ENCODE measurements at places on chromosomes 12 and 14.
A peak's percentile ranks its signal among the peaks of the same experiment; 100 is the strongest.

DNA sequence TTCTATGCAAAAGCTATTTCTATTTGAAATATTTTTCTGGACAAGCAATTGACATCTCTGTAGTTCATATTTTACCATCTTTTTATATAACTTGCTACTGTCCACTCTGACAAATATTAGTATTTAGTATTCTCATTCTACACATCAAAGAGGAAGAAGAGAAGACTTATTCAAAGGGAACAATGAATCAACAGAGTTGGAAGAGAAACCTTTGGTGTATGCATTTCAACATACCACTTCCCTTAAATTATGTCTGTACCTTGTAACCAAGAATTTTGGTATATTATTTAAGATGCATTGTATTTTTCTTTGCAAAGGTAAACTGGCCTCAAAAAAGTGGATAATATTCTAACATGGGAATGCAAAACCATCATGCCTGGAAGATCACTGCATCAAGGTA is 72.1 kb upstream of the DUSP6 start:
- ATAC-seq, result no peak

GRCh38 chr12:103841690-103842584 is 903 bp upstream of the NT5DC3 start:
- ATAC-seq, result peak; percentile 67

- peak; percentile 49 for ATAC-seq
Observed at GRCh38 chr12:81998761-81999378, 239.7 kb upstream of the PPFIA2 start.

DNA sequence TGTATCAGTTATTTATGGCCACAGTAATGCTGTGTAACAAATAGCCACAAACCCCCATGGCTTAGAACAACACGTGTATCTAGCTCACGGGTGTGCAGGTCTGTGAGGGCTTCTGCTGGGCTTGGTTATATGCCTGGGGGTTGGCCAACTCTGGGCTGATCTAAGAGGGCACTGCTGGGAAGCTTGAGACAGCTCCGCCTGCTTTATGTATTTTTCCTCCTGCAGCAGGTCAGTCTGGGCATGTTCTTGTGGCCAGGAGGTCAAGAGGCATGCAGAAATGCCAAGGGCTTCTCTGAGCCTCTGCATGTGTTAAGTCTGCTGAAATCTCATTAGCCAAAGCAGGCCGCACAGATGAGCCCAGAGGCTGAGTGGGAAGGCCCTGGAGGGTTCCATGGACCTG is 105.8 kb downstream of the ZNF664 start:
- ATAC-seq, result no peak

- no peak for ATAC-seq
Observed at GRCh38 chr12:116885491-116885890, 4.2 kb upstream of the HRK start.

DNA sequence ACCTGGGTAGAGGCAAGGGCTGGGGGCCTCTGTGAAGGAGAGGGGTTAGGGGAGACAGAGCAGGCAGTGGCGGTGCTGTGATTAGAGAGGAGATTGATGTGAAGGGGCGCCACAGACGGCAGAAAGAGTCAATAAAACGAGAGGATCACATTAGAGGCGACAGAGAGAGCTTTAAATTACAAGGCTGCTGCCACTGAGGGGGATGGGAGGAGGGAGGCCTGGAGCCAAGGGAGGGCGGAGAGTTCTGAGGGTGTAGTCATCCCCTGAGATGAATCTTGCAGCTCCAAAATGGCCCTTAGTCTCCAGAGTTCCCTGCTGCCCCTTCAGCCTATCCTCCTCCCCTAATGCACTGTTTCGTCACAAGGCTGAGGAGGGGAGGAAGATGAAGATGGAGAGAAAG is 12.8 kb downstream of the ZFHX2 start:
- ATAC-seq, result peak; percentile 62

DNA sequence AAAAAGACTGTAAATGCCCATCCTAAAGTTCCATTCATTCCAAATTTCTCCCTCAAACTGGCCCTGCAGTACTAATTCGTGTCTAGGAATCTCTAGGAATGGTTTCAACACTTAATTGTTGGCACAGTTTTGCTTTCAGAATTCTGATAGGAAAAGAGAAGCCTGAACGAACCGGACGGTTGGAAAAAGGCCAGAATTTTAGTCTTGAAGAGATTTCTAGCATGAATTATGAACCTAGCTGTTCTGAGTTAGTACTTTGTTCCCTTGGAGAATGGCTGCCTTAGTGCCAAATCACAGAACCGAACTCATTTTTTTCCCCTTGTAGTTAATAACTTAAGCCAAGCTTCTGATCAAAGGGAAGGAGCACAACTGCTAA is 262.6 kb downstream of the ADAMTS20 start:
- no peak for ATAC-seq

DNA sequence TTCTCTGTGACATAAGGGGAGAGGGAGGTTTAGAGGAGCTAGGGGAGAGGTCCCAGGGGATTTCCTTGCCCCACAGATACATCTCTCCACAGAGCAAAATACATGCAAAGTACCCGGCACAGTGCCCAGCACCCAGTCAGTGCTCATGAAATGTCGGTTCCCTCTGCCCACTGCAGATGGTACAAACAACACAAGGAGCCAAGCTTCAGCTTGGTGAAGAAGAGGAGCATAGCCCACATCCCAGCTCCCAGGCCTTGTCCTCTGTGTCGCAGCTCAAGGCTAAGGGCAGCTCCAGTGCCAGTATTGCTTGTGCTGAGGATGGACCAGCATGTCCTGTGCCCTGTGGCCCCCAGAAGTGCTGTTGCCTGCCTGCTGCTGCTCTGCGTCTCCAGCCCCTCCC is 35.0 kb upstream of the FKBP4 start:
- ATAC-seq, result no peak

GRCh38 chr12:60393093-60393492 is 797.3 kb downstream of the SLC16A7 start:
- ATAC-seq, result no peak

GRCh38 chr14:32657081-32657480 is 281.6 kb upstream of the NPAS3 start:
- peak; percentile 76 for ATAC-seq

DNA sequence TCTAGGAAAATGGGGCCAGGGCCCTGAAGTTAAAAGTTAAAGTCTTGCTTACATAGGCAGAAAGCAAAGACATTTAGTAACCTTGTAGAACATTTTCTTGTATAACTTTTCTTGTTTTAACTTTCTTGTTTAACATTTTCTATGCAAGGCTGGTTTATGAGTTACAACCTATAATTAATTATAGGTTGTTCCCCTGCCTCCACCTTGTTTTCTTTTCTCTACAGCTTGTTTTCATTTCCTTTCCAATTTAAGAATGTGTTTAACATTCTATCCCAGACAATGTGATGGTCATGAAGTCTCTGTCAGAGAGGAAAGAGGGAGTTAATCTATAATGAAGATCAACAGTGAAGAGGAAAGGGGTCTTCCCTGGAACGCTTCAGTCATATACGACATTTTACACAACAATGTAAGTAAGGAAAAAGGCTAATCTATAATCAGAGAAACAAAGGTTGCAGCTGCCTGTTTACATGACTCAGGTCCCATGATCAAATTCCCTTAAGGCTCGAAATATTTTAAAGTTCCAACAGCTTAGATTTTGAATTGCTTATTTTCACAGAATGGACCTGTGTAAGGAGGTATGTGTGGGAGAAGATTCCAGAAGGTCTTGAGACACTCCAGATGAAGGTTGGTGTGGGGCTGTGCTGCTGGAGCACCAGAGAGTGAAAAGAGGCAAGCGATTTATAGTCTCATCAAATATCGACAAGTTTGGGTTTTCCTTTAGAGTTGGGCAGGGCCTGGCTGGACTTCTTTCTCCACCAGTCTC is 34.2 kb upstream of the TCL1B start:
- peak; percentile 25 for ATAC-seq

DNA sequence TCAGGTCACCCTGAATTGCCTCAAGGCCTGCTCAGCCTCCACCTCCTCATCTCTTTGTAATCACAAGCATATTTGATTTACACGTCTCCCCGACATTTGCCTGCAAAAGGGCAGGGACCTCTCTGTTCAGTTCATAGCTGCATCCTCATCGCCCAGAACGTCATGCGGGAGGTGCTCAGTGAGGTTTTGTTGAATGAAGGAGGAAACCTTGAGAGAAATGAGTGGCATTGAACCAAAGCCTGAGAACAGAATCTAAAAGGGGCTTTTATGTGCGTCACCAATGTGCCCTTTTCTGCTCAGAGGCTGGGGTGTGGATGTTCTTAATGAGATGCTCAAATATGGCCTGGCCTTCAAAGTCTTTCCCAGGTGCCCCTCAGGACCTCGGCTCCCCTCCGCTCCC is 50.0 kb upstream of the LHX5 start:
- no peak for ATAC-seq

DNA sequence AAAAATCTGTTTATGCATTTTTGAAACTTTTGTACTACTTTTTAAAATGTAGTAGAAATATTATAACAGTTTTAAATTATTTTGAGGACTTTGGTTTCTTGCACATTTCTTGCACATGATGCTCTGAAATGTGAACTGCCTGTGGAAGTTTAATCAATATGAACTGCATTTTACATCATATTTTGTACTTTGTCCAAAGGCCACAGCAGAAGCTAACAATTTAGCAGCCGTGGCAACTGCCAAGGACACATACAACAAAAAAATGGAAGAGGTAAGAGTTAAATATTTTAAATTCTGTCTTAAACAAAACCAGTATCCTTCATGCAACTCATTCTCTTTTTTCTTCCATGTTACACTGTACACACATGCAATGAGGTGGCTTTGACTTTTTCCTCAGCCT is 45.1 kb downstream of the SAV1 start:
- ATAC-seq, result no peak

DNA sequence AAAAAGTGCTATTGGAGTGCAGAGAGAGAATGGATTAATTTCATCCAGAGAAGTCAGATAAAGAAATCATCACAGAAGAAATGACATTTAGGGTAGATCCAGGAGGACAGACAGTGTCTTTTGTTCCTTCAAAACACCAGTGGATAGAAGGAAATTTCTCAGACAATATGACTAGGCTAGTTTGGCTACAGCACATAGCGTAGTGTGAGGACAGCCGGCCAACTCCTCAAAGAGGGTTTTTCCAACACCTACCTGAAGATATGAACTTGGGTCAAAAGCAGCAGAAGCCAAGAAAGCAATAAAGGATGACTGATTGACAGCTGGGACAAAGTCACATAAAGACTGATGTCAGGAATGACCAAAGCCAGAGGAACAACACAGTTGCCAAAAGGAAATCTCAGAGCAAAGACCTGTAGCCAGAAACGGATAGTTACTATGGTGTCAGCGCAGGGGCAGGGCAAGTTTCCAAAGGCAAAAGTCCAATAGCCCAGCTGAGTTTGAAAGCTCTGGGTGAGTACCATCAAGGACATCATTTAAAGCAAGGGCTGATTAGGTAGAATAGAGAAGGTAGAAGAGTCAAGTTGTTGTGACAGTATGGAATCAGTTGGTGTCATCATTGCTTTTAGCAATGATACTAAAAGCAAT is 58.7 kb upstream of the PDE3A start:
- no peak for ATAC-seq

GRCh38 chr14:75876530-75876929 is 105.3 kb downstream of the TGFB3 start:
- no peak for ATAC-seq

DNA sequence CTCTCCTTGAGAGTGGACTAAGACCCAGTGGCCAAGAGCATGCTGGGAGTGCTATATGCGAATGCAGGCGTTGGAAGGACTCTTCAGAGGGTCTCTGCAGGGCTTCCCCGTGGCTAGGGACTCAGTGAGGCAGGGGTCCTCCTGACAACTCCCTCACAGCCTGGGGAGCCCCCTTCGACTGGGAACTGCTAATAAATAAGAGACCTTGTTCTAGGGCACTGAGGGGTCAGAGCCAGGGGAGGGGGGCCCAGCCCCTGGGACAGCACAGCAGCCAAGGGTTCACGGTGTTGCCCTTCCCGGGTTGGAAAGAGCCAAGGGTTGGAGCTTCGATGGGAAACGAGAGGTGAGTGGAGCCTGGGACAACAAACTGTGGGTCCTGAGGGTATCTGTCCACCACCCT is 6.0 kb upstream of the CPNE6 start:
- no peak for ATAC-seq

GRCh38 chr12:1161197-1161596 is 170.2 kb downstream of the ERC1 start:
- ATAC-seq, result no peak

GRCh38 chr12:23674064-23674463 is 275.4 kb downstream of the SOX5 start:
- no peak for ATAC-seq

DNA sequence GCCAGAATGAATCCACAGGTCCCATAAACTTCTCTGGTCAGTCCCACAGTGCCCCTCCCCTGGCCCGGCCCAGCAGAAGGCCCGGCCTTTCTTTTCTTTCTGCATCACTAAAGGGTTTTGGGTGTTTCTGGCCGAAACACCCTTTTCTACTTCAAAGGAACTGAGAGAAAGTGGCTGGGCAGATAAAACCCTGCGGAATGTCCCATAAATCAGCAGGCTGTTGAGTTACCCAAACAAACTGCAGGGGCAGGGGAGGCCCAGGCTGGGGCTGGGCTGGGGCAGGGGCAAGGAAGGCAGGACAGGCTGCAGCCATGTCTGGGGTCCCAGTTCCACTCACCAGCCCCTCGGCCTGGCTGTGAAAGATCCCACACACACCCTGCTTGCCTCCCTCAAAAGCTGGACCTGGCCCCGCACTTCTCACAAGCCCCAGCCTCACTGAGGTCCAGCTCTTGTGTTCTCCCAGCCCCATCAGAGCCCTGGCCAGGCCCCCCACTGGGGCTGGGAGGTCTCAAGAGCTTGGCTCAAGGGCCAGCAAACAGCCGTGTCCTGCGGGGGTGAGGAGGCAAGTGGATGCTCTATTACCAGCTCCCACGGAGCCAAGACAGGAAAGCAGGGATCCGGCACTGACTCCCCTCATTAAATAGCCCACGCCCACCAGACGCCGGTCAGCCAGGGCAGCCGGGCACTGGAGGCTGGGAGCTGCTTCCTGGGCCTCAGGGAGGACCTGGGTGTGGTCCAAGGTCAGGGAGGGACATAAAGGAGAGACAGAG is 41.9 kb downstream of the CCNK start:
- ATAC-seq, result peak; percentile 26

GRCh38 chr12:76047060-76047459 is 15.5 kb upstream of the PHLDA1 start:
- no peak for ATAC-seq

- no peak for ATAC-seq
Observed at GRCh38 chr12:131457028-131457310, 253.9 kb upstream of the SFSWAP start.

- ATAC-seq, result no peak
Observed at GRCh38 chr14:24959791-24960331, 90.1 kb downstream of the STXBP6 start.

DNA sequence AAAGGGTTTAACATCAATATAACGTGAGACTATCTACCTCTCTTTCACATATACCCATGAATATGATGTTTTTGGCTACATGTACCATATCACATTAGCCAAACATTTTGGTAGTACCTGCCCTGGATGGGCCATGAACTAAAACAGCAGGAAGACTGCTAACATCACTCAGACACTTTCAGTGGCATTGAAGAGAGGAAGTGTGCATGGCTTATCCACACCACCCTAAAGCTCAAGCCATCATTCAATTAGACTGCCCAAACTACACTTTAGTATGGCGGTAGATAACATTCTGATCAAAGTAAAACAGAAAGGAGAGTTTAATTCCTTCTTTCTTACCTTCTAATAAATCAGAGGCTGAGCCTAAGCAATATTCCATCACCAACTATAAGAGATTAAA is 103.0 kb downstream of the PEBP1 start:
- ATAC-seq, result no peak
